ENCODE measurements at places on chromosomes 5 and 9.

GRCh38 chr5:122183788-122184170 is 54.4 kb downstream of the ZNF474 start:
- no peak for DNase-seq

DNA sequence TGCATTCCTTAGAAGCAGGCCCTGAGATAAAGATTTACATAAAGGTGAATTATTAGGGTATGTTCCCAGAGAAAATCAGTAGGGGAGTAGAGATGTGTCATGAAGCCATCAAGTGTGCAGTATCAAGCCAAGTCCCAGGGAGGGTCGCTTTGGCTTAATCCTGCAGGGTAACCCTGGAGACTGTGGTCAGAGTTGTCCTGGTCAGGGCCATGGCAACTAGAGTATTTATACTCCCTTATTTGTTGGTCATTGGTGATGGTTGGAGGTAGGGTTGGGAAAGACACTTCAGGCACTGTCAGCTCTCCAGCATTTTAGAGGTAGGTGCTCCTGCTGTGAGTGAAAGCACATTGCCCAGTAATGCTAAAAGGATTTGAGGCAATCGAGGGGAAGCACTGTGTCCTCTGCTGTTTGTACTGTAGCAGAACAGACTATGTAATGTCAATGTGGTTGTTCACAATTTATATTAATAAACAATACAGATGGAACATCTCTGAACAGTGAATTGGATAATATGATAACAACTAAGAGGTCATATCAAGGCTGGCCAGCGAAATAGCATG is 108.9 kb downstream of the GDNF start:
- no peak for DNase-seq

- no peak for DNase-seq
These were observed 340.4 kb downstream of the EBF1 start for GRCh38 chr5:158759283-158759682.

GRCh38 chr5:74993743-74994142 is 58.6 kb downstream of the GCNT4 start:
- DNase-seq: no peak

- no peak for DNase-seq
These were observed 345.7 kb upstream of the WWC1 start for GRCh38 chr5:167945542-167946384.

DNA sequence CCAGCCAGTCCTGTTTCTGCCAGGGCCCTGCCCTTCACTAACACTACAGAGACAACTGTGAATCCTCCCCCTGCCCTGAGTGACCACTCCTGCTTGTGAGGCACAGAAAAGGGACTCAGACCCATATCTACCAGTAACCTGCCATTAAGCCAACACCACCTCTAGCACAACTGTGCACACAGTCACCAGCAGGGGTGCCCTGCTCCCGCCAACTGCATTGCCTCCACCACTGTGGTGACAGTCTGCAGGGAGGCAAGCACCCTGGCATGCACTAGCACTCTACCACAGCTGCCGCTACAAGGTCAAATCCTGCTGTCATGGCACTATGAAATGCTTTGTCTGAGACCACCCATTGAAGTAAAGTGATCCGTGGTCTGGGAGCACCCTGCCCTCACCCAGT is 1028.5 kb upstream of the CDH9 start:
- no peak for DNase-seq

- no peak for DNase-seq
These were observed 11.5 kb downstream of the CCDC127 start for GRCh38 chr5:206406-206805.

DNA sequence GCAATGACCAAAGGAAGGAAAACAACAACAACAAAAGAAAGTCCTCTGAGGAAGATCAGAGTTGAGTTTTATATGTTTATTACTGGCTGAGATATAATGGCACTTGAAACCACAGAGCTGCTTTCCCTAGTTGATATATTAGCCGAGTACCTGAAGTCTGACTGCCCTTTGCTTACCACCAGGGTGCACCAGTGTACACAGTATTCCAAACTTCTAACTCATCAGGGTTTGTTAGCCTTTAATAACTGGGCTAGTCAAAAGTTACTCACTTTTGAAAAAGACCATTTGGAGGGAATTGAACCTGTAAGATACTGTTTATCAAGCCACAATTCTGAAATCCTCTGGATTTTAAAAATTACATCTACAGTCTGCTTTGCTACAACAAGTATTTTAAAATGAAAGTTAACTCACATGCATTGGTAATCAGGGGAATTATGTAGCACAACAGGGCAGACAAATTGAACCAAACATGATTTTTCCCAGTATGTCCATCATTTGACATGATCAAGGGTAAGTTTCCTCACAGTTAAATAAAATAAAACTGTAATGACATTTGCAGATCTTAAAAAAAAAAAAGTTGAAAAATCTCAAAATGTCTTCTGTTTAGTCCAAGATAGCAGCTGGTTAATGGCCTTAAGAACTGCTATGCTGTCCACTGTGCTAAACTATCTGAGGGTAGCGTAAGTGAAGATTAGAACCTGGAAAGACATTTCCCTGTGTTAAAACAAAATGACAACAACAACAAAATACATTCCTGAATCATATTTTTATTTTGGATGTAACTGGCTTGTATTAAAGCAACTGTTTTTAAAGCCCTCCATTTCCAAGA is 57.3 kb upstream of the C6 start:
- no peak for DNase-seq

DNA sequence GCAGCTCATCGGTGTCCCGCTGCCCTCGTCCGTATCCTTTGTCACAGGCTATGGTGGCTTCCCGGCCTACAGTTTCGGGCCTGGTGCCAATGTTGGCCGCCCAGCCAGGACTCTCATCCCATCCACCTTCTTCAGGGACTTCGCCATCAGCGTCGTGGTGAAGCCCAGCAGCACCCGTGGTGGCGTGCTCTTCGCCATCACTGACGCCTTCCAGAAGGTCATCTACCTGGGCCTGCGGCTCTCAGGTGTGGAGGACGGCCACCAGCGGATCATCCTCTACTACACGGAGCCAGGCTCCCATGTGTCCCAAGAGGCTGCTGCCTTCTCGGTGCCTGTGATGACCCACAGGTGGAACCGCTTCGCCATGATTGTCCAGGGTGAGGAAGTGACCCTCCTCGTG is 41.9 kb downstream of the COL15A1 start:
- no peak for DNase-seq

- DNase-seq: no peak
These were observed 705 bp downstream of the PWWP2A start for GRCh38 chr5:160118349-160119141.

- DNase-seq: no peak
These were observed 54.8 kb upstream of the NKD2 start for GRCh38 chr5:953535-954449.

- no peak for DNase-seq
These were observed 273.7 kb downstream of the FANCC start for GRCh38 chr9:95043826-95044225.

- DNase-seq: no peak
These were observed 389.4 kb downstream of the CDH9 start for GRCh38 chr5:26649000-26649399.

DNA sequence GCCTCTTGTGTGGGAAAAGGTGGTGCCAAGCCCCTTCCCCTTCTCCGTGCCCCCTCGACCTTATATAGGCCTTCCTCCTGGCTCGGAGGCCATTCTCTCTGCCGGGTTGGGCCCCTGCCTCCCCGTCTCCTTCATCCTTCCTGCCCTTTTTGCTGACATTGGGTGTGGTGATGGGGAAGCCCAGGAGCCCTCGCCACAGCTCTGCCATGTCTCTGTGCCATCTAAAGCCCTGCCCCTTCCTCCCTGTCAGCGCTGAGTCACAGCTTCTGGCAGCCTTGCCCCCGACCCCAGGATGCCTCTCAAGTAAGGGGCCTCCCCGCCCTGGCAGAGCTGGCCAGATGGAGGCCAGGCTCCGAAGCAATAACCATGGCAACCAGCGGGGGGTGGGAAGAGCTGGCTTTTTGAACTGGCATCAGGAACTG is 30.4 kb downstream of the JADE2 start:
- no peak for DNase-seq

GRCh38 chr5:31853398-31854135 is 214.6 kb downstream of the PDZD2 start:
- no peak for DNase-seq

DNA sequence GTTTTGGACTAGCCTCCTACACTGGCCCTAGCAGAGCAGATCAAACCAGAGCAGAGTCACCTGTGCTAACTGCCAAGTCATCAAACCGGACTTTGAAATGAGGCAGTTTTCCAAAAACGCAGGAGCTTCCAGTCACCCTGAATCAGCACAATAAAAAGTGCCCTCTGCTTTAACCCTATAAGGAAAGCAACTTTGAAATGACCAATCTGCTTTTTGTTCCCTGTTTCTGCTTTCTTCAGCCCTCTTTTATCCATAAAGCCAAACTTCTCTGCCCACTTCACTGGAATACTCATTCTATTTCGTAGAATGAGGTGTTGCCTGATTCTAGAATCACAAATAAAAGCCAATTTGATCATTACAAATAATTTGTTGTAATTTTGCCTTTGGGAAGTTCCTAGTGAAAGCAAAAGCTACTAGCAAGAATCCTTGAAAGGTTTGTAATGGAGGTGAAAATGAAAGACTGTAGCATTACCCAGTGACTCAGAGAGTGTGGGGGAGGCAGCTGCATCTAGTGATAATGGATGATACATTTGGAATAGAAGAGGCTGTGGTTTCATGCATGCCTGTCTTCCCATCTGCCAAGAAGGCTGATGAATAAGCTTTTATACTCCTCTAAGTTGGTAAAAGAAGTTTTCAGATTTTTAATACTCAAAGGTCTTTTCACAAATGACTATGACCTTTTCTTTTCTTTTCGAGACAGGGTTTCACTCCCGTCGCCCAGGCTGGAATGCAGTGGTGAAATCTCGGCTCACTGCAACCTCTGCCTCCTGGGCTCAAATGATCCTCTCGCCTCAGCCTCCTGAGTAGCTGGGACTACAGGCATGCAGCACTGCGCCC is 14.9 kb downstream of the SPAAR start:
- no peak for DNase-seq

- DNase-seq: no peak
These were observed 36.3 kb downstream of the ITGA2 start for GRCh38 chr5:53025487-53025886.

DNA sequence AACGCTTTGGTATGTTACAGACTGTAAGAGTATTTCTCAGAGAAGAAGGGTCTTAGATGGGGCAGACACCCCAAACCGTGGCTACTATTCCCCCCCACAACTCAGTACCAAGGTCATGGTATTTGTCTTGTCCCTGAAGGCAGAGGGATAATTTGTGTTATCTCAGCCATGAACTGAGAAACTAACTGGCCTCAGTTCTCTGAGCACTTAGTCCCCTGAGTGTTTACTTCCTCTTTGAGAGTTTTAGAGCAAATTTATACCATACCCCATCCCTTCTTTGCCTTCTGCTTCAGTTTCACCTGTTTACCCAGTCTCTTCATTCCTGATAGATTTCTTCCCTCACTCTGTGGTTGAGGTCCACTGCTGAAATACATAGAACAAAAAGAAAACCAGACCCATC is 183.9 kb downstream of the LRRC70 start:
- DNase-seq: no peak

DNA sequence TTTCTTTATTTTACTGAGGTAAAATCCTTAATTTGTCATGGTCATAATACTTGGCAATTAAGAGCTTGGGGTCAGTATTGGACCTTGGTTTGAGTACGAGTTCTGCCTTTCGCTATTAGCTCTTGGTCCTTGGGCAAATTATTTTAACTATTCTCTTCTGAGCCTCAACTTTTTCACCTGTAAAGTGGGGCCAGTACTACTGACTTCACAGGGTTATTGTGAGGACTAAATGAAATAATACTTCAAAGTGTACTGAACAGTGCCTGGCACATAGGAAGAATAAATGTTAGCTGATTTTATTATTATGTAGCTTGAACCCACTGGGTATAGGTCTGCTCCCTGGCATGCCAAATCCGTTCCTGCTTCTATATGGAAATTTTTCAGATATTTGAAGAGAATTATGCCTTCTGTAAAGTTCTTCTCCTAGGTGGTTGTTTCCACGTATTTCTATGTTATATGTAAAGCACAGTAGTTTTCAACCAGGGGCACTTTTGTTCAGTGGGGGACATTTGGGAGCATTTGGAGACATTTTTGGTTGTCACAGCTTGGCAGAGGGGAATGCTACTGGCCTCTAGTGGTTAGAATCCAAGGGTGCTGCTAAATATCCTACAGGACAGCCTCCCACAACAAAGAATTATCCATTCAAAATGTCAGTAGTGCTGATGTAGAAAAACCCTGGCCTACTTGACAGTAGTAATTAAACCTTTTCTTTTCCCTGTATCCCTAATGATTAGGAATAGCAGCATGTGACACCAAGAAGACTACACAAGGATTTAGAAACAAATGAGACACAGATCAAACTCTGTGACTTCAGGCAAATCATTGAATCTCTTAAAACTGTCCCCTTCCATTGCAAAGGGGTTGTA is 4.5 kb downstream of the RCL1 start:
- DNase-seq: no peak

GRCh38 chr5:88854769-88855168 is 28.2 kb downstream of the MEF2C start:
- DNase-seq: no peak

GRCh38 chr5:156846914-156847313 is 3.2 kb upstream of the PPP1R2B start:
- no peak for DNase-seq

DNA sequence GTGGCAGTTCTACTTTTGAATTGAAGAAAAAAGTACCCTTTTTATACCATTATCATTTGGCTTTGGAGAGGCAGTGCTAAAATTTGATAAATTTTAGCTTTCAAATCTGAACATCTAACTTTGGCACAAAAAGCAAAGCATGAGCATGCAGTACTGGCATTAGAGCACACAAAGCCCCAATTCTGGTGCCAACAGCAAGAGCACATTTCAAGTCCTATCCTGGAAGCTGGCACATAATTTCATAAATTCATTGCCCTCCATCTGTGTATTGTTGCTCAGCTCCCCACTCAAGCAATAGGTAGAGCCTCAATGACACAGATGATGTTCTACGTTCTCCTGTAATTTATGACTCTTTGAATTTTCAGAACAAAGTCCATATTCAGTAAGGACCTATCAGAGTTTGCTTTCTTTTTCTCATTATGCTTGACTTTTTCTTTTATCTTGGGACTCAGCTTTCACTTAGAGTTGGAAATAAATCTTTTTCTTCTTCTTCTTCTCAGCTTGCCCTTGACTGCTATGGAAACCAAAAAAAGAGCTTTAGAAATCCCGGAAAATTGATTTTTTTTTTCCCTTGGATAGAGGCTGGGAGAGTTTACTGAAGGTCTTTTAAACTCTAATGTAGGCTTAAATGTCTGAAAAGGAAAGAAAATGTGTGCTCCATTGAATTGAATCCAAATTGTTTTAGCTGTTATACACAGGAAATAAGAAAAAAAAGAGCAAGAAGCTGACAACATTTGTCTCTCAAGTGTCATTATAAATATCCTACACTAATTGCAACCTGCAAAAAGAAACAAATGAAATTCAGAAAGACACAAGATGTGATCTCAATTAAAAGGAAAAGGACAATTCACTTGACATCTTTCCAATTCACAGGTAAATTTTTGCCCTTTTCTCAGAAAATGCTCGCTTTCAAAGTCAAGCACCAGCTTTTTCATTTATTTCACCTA is 380.8 kb upstream of the CDH18 start:
- DNase-seq: no peak
